SJSA1 (cell line): ENCODE measurements at places on chromosomes 1 and 21.

- H3K27me3 ChIP-seq: no peaks in the 10 kb centered on the region
- no peaks in the 10 kb centered on the region for H3K36me3 ChIP-seq
- H3K4me3 ChIP-seq: no peak overlapping the region
Measured at GRCh38 chr21:44006017-44006619, 6.0 kb upstream of the TRAPPC10 start.

DNA sequence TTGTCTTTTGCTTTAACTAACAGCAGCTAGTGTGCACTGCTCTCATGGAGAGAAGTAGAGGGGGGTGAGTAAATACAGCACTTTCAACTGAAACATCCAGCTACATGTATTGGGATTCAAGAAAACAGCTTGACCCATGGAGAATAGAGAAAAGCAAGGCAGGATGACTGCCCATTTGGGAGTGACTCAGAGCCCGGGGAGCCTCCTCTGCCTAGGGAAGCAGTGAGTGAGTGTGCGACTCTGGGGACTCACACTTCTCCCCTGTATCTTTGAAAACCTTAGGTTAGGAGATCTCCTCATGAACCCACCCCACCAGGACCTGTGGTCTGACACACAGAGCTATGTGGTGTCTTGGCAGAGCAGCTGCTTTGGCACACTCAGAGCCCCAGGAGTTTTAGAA lies 82.0 kb upstream of the PTGFR start:
- DNase-seq: no peak
- H3K4me1 ChIP-seq: no peaks in the 10 kb centered on the region
- H3K4me3 ChIP-seq: no peak overlapping the region
- no peaks in the 10 kb centered on the region for H3K36me3 ChIP-seq
- H3K27ac ChIP-seq: no peak overlapping the region
- H3K27me3 ChIP-seq: no peaks in the 10 kb centered on the region

- H3K4me1 ChIP-seq: peaks cover 7% of the 10 kb centered on the region
- peak; percentile 24 for DNase-seq
- no peak overlapping the region for H3K27ac ChIP-seq
Measured at GRCh38 chr1:109498161-109498801, 4.4 kb downstream of the CYB561D1 start.

GRCh38 chr1:9107136-9107535 lies 21.8 kb downstream of the GPR157 start:
- no peak overlapping the region for H3K4me3 ChIP-seq
- no peaks in the 10 kb centered on the region for H3K4me1 ChIP-seq
- no peak for DNase-seq
- H3K27ac ChIP-seq: no peak overlapping the region

DNA sequence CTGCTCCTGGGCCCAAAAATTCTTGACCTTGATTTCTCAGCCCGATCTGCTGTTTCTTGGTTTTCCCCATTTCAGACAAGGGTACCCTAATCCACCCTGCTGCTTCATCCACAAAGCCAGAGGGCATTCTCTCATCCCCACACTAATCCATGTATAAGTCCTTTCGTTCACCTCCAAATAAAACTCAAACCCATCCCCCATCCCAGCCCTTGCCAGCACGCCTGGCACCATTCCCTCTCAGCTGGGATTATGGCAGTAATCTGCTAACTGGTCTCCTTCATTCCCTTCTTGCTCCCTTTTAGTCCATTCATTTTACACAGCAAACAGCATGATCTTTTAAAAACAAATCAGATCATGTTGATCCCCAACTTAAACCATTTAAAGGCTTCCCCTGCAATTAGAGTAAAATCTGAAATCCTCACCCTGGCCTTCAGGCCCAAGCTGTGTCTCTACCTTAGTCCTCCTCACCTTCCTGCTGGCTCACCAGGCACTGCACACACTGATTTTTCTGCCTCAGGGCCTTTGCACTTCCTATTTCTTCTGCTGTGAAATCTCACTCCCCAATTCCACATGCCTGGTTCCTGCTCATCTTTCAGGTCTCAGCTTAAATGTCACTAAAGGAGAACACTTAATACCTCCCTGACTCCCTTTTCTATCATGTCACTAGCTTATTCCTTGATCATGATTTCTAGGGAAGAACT lies 12.2 kb upstream of the TRNP1 start:
- no peak for DNase-seq
- H3K36me3 ChIP-seq: no peaks in the 10 kb centered on the region
- H3K27me3 ChIP-seq: peaks cover 5% of the 10 kb centered on the region; the same call in 1 of the 2 replicates
- no peak overlapping the region for H3K4me3 ChIP-seq
